ENCODE measurements at places on chromosomes 2 and 18.

- H3K4me1 ChIP-seq: no peaks in the 10 kb centered on the region
- no peak overlapping the region for H3K4me3 ChIP-seq
- no peaks in the 10 kb centered on the region for H3K36me3 ChIP-seq
- H3K27ac ChIP-seq: no peak overlapping the region
- no peak for DNase-seq
Measured at GRCh38 chr2:85922199-85922598, 33.4 kb upstream of the ST3GAL5 start.

DNA sequence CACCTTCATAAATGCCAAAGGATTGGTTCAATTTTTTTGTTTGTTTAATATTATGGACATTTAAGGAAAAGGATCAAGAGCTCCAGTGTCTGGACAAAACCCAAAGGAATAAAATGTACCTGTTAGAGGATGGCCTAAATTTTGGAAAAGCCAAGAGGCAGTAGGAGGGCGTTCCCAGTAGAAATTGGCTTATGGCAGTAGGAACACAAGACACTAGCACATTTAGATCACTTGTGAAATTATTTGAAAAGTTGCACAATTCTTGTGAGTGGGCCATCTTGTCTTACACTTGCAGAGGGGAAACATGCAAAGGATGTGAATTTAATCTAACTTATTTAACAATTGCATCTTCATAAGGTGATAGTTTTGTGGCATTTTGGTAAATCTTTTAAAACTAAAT, 3.2 kb downstream of the BZW1 start:
- no peak overlapping the region for H3K4me3 ChIP-seq
- peaks cover 49% of the 10 kb centered on the region for H3K4me1 ChIP-seq
- H3K27me3 ChIP-seq: no peaks in the 10 kb centered on the region
- H3K36me3 ChIP-seq: peaks cover 2% of the 10 kb centered on the region
- H3K27ac ChIP-seq: no peak overlapping the region

GRCh38 chr2:45938649-45939511, 287.4 kb downstream of the PRKCE start:
- H3K4me3 ChIP-seq: no peak overlapping the region
- H3K27ac ChIP-seq: peak overlapping the region; percentile 81

DNA sequence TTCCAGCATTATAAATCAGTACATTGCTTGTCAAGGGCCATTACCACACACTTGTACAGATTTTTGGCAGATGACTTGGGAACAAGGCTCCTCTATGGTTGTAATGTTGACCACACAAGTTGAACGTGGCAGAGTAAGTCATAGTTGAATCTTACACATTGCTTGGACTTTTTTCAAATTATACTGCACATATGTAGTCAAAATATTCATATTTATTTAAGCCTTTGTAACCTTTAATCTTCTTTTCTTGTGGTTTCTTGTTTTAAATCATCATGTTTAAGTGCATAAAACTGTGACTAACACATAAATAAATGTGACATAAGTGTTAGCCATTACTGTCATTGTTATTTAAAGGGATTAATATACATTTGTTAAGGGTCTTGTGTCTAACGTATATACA, 52.1 kb upstream of the EPB41L5 start:
- DNase-seq: no peak
- no peak overlapping the region for H3K27ac ChIP-seq
- H3K4me3 ChIP-seq: no peak overlapping the region
- H3K27me3 ChIP-seq: no peaks in the 10 kb centered on the region
- peaks cover 46% of the 10 kb centered on the region for H3K36me3 ChIP-seq
- H3K4me1 ChIP-seq: no peaks in the 10 kb centered on the region

- peaks cover 17% of the 10 kb centered on the region for H3K4me1 ChIP-seq
- H3K36me3 ChIP-seq: no peaks in the 10 kb centered on the region
- DNase-seq: no peak
- H3K27me3 ChIP-seq: peaks cover 31% of the 10 kb centered on the region
- no peak overlapping the region for H3K4me3 ChIP-seq
Measured at GRCh38 chr2:96863575-96864342, 5.9 kb upstream of the ANKRD39 start.

DNA sequence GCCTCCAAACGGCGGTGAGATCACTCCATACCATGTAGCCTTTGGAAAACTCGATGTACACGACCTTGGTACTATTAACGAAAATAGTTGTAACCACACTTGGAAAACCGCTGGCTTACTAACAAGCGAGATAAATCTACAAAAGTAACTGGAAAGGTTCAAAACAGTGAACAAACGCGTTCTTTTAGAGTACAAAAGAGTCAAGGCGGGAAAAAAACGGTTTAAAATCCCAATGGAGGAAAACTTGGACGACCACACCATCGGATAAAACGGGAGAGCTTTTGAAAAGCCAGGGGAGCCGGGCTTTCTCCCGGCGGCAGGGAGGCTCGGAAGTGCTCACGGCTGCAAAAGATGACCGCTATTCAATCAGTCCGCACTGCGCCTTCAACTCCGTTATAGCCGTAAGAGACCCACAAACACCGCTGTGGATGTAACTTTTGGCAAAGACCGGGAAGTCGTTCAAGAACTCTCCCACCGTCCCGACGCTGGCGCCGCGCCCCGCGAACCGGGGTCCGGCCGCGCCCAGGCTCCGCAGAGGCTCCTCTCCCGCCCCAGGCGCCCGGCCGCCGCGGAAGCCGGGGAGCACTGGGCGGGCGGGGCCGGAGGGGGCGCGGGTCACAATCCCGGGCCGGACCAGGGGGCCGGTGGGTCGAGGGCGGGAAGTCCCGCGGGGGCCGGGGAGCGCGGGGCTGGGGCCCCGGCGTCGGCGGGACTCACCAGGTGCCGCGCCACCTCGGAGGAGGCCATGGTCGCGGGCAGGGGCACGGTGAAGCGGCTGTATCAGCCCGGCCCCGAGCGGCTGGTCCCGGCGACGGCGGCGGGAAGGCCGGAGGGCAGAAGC, 465 bp downstream of the SEPTIN10 start:
- H3K27me3 ChIP-seq: peaks cover 84% of the 10 kb centered on the region
- H3K4me1 ChIP-seq: peaks cover 42% of the 10 kb centered on the region
- peak; percentile 61 for DNase-seq
- H3K27ac ChIP-seq: peak overlapping the region; percentile 88
- peak overlapping the region; percentile 57 for H3K4me3 ChIP-seq

DNA sequence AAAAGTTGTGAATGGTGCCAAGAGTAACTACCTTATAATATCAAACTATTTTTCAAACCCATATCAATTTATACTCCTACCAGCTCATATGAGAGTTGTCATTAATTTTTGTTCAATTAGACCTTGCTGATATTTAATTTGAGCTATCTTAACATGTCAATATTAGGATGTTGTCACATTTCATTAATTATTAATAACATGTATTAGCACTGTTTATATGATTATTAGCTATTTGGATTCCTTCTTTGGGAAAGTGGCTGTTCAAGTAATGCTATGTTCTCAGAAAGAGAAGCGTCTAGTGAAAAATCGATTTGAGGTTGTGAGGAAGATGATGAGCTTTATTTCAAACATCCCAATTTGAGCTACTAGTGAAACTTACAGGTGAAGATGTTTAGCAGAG, 620.2 kb downstream of the KCNJ3 start:
- no peaks in the 10 kb centered on the region for H3K4me1 ChIP-seq
- H3K4me3 ChIP-seq: no peak overlapping the region
- no peaks in the 10 kb centered on the region for H3K27me3 ChIP-seq
- H3K36me3 ChIP-seq: no peaks in the 10 kb centered on the region
- DNase-seq: no peak

- no peak overlapping the region for H3K4me3 ChIP-seq
- no peaks in the 10 kb centered on the region for H3K27me3 ChIP-seq
- no peaks in the 10 kb centered on the region for H3K4me1 ChIP-seq
- no peak overlapping the region for H3K27ac ChIP-seq
Measured at GRCh38 chr2:22703286-22703920, 681.6 kb upstream of the KLHL29 start.

GRCh38 chr2:51013079-51013932, 18.6 kb downstream of the NRXN1 start:
- no peak overlapping the region for H3K27ac ChIP-seq
- no peaks in the 10 kb centered on the region for H3K4me1 ChIP-seq
- H3K27me3 ChIP-seq: no peaks in the 10 kb centered on the region
- no peaks in the 10 kb centered on the region for H3K36me3 ChIP-seq

DNA sequence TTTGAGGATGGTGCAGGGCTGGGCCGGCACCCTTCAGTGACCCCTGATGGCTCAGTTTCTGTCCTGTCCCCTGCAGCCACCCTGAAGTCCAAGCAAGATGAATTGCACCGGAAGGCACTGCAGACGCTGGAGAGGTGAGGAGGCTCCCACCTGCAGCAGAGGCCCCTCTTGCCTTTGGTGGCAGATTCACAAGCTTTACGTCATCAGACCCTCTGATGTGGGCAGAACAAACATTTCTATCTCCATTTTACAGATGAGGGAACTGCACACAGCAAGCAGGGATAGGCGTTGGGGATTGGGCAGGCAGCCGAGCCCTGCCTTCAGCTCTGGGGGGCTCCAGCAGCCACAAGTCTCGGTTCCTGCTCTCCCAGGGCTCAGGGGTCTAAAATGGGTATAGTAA, 107.7 kb upstream of the MCFD2 start:
- H3K4me1 ChIP-seq: no peaks in the 10 kb centered on the region
- H3K36me3 ChIP-seq: peaks cover 99% of the 10 kb centered on the region

- DNase-seq: no peak
- no peaks in the 10 kb centered on the region for H3K36me3 ChIP-seq
- no peak overlapping the region for H3K4me3 ChIP-seq
- no peak overlapping the region for H3K27ac ChIP-seq
- H3K27me3 ChIP-seq: peaks cover 51% of the 10 kb centered on the region
Measured at GRCh38 chr2:170710609-170710979, 4.5 kb upstream of the SP5 start.

GRCh38 chr2:164514491-164514890, 106.8 kb downstream of the GRB14 start:
- no peaks in the 10 kb centered on the region for H3K4me1 ChIP-seq
- DNase-seq: no peak
- H3K27me3 ChIP-seq: no peaks in the 10 kb centered on the region
- H3K27ac ChIP-seq: no peak overlapping the region
- H3K36me3 ChIP-seq: no peaks in the 10 kb centered on the region
- H3K4me3 ChIP-seq: no peak overlapping the region

GRCh38 chr2:24122366-24123194, 554 bp downstream of the PFN4 start:
- no peaks in the 10 kb centered on the region for H3K36me3 ChIP-seq
- H3K4me3 ChIP-seq: peak overlapping the region; percentile 61
- peak overlapping the region; percentile 87 for H3K27ac ChIP-seq
- DNase-seq: no peak
- no peaks in the 10 kb centered on the region for H3K27me3 ChIP-seq

DNA sequence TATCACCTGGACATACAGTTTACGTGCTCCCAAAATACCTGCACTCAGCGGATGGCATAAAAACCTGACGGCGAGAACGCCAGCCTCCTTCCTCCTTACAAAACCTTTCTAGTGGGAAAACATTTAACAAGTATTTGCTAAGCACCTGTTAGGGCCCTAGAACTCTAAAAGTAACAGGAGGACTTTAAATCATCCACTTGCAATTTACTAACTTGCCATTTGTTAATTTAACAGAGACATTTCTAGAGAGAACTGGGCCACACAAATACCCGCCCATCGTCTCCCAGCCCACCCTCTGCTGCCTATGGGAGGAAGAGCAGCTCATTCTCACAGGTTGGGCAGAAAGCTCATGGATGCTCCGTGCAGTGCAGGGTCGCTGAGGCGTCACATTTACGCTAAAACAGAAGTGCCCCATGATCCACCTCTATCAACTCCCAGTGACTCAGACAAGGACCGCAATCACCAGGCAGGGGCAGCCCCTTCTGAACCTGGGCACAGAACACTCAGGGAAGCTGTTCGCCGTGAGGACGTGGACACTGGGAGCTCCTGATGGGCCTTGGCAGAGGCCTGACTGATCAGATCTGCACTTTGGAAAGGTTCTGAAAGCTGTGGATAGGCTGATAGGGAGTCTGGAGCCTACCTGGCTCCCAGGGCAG, 106.9 kb downstream of the HDAC4 start:
- no peaks in the 10 kb centered on the region for H3K36me3 ChIP-seq
- H3K4me3 ChIP-seq: no peak overlapping the region
- no peaks in the 10 kb centered on the region for H3K27me3 ChIP-seq
- DNase-seq: no peak
- peaks cover 12% of the 10 kb centered on the region for H3K4me1 ChIP-seq

DNA sequence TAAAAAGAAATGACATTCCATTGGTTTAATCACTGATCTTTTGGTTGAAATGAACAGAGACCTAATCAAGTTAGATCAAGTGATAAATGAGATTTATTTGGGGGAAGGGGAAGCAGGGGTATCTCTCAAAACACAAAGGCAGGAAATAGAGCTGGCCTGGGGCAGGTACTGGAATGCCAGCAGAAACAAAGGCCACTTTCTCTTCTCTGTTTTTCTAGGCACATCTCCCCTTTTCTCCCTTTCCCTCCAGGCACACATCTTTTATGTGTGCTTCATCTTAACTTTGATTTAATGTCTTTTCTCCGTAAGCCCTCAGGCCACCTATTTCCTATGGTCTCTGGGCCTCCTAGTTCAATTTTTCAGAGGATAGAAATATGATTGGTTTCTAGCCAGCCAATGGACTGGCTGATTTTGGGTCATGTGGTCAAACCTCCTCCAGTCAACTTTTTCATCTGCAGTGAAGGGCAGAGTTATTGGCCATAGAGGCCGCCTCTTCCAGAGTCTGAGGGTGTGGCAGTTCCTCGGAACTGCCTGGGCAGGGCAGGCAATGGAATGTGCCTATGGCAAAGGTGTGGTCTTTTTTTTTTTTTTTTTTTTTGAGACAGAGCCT, 58.9 kb upstream of the FAM136A start:
- H3K36me3 ChIP-seq: no peaks in the 10 kb centered on the region
- no peak overlapping the region for H3K4me3 ChIP-seq

GRCh38 chr2:33212151-33212550, 264.3 kb upstream of the RASGRP3 start:
- H3K36me3 ChIP-seq: no peaks in the 10 kb centered on the region
- H3K4me3 ChIP-seq: no peak overlapping the region
- no peak for DNase-seq
- H3K4me1 ChIP-seq: no peaks in the 10 kb centered on the region

DNA sequence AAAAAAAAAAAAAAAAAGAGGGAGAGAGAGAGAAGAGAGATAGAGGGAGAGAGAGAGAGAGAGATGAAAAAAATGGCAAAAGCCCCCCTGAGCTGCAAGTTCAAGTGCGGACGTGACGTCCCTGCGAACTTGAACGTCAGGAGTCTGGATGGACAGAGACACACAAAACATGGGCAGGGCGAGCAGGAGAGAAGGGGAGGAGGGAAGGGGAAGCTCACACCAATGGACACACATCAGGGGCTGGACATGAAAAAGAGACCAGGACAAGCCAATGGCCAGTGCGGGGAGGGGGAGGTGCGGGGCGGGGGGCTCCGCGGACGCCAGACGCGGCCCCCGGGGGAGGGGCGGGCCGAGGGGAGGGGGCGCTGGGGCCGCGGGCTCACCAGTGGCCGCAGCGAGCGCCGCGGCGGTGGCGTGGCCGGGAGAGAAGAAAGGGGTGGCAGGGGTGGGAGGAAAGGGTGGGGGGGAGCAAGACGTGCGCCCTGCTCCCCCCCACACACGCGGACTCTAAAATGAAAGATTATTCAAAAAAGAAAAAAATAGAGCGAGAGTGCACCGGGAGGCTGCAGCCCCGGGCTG, at the start of gene BCL11A:
Gene BCL11A, minus strand, starts transcription at position 160 of the 579 bp plus-strand sequence. CDS start 384 bp downstream, outside the sequence.
- peaks cover 98% of the 10 kb centered on the region for H3K27me3 ChIP-seq
- peak within 1 kb of the TSS; percentile 45 for H3K27ac ChIP-seq
- peak; percentile 84 for DNase-seq

Measured in left lung (tissue), 14 donors.